Testis (tissue), 5 donors: ENCODE measurements at places on chromosomes 3 and 15. TPM values are rescaled to one million over a fixed set of nuclear protein-coding genes. Genes with fewer than 3 reads are reported as not detected.

Gene CFAP91
- 58.0 TPM for polyA plus RNA-seq

Gene GOLGA6L7
- 15.7 TPM for polyA plus RNA-seq

Gene FGF12
- 3.3 TPM for polyA plus RNA-seq

Gene NANOGP8
- 1.1 TPM for polyA plus RNA-seq

GRCh38 chr3:23041918-23042696, 161.0 kb upstream of the UBE2E2 start:
- no peak for DNase-seq
- no peaks in the 10 kb centered on the region for H3K36me3 ChIP-seq
- H3K27me3 ChIP-seq, result no peaks in the 10 kb centered on the region

- H3K4me3 ChIP-seq, result no peak overlapping the region
- no peaks in the 10 kb centered on the region for H3K27me3 ChIP-seq
- no peak overlapping the region for H3K27ac ChIP-seq
- DNase-seq, result no peak
- no peaks in the 10 kb centered on the region for H3K4me1 ChIP-seq
- H3K36me3 ChIP-seq, result no peaks in the 10 kb centered on the region
These were observed 9.7 kb downstream of the TTC23 start for GRCh38 chr15:99239545-99240198.

GRCh38 chr3:110933821-110934426, 137.7 kb upstream of the NECTIN3 start:
- H3K27ac ChIP-seq, result no peak overlapping the region
- DNase-seq, result no peak
- H3K4me3 ChIP-seq, result no peak overlapping the region
- H3K27me3 ChIP-seq, result no peaks in the 10 kb centered on the region
- no peaks in the 10 kb centered on the region for H3K4me1 ChIP-seq

- no peaks in the 10 kb centered on the region for H3K36me3 ChIP-seq
- DNase-seq, result no peak
- no peak overlapping the region for H3K4me3 ChIP-seq
- no peaks in the 10 kb centered on the region for H3K27me3 ChIP-seq
- no peak overlapping the region for H3K27ac ChIP-seq
These were observed 47.3 kb upstream of the THRB start for GRCh38 chr3:24541935-24542334.

DNA sequence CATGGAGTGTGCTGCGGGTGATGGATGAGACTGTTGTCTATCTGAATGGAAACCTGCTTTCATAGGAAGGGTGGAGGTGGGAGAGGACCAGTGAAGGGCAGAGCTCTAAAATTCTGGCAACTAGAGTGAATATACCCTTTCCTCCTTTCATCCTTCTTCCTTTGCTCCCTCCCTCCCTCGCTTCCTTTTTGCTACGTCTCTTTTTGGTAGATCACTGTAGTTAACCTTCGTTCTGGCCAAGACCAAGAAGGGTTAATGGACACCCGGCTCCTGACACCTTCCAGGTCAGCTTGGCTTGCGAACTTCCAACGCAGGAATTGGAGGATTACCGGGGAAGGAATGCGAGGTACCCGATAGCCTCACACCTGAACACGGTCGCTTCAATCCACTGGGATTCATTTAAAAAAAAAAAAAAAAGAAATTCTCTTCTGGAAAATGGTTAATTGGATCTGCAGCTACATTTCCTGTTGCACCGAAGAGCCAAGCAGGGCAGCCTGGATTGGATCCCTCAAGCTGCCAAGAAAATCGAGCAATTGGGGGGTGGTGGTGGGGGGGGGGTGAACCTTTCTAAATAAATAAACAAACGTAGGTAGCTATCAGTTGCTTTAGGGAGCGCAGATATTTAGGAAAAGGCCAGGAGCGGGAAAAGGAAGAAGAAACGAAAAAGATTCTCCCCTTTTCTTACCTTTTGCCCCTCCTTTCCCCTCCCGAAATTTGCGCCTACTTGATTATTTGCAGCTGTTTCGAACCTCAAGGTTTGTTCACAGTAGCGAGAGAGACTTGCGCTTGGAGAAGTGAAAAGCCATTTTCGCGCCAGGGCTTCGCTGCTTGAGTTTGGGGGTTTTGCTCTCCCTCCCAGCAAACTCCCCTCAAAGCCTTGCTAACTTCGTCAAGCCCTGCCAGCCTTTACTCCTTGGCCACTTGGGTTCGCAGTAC, 9.5 kb upstream of the NR2F2 start:
- no peaks in the 10 kb centered on the region for H3K36me3 ChIP-seq
- H3K27me3 ChIP-seq, result no peaks in the 10 kb centered on the region
- H3K4me1 ChIP-seq, result no peaks in the 10 kb centered on the region
- H3K27ac ChIP-seq, result peak overlapping the region; percentile 91
- no peak for DNase-seq
- peak overlapping the region; percentile 49 for H3K4me3 ChIP-seq

DNA sequence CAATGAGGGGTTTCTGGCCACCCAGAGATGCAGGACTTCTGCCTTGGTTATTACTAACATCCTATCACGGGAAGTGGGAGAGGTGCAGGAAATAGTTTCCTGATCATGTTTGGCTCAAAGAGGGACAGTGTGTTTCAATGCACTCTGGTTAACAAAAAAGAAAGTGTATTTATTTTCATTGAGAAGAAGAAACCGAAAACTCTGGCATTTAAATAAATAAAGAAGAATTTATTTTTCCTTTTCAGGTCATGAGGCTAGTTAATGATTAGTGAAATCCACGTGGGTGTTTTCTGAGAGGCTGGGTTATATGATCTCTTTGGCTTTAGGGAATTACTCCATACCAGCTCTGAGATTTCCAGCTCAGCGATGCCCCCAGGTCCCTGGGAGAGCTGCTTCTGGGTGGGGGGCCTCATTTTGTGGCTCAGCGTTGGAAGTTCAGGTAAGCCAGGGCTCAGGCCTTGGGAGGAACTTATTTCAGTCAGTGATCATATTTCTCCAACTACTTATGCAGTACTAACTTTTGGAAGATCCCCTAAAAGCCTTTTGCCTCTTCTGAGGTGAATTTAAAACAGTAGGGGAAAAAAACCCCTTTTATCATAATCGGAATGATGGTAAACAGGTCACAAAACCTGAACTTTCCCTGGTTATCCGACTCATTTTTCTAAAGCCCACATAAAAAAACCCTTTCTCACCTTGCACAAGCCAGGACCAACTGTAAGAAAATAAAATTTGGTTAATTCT, at the start of gene PLA1A:
TSS of gene PLA1A (plus strand) at position 338 of the 741 bp plus-strand sequence. CDS start at position 367, 29 bp downstream.
- no peak within 1 kb of the TSS for H3K4me3 ChIP-seq
- peak within 1 kb of the TSS; percentile 77 for H3K27ac ChIP-seq
- no peaks in the 10 kb centered on the region for H3K4me1 ChIP-seq
- H3K27me3 ChIP-seq, result no peaks in the 10 kb centered on the region

- no peak overlapping the region for H3K4me3 ChIP-seq
- no peak overlapping the region for H3K27ac ChIP-seq
- DNase-seq, result no peak
- H3K27me3 ChIP-seq, result no peaks in the 10 kb centered on the region
- no peaks in the 10 kb centered on the region for H3K36me3 ChIP-seq
These were observed 32.3 kb upstream of the PROK2 start for GRCh38 chr3:71817262-71817661.

DNA sequence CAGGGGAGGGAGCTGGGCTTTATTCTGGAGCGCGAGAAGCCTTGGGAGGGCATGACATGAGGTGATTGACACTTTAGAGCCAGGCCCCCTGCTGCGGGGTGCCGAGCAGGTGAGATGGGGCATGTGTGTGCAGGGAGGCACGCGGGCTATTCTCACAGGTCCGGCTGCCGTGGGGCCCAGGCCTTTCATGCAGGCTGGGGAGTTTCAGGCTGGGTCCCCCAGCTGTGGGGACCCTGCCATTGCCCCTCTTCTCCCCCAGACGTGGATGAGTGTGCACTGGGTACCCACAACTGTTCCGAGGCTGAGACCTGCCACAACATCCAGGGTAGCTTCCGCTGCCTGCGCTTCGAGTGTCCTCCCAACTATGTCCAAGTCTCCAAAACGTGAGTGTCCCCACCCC, 87.3 kb downstream of the FBLN2 start:
- H3K27ac ChIP-seq, result no peak overlapping the region
- DNase-seq, result no peak
- H3K4me1 ChIP-seq, result no peaks in the 10 kb centered on the region
- H3K27me3 ChIP-seq, result no peaks in the 10 kb centered on the region
- no peak overlapping the region for H3K4me3 ChIP-seq

DNA sequence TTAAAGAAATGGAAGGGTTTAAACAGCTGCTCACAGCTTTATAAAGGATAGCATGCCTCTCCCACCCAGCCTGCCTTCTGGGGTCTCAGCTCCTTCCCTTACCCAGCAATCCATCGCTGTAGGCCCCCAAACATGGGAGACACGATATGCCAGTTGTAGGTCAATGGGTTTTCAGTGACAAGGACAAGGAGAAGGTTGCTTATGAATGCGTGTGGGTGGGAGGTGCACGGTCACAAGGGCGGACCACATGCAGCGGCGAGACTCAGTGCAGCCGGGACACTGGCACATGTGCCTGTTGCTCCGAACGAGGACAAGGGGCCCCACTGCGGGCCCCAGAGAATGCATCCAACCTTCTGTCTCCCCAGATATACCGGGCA, 67.0 kb downstream of the MGLL start:
- no peaks in the 10 kb centered on the region for H3K27me3 ChIP-seq
- no peaks in the 10 kb centered on the region for H3K36me3 ChIP-seq
- no peak overlapping the region for H3K4me3 ChIP-seq

GRCh38 chr15:39925112-39925842, 5.2 kb upstream of the GPR176 start:
- no peak overlapping the region for H3K27ac ChIP-seq
- no peak for DNase-seq
- no peak overlapping the region for H3K4me3 ChIP-seq

DNA sequence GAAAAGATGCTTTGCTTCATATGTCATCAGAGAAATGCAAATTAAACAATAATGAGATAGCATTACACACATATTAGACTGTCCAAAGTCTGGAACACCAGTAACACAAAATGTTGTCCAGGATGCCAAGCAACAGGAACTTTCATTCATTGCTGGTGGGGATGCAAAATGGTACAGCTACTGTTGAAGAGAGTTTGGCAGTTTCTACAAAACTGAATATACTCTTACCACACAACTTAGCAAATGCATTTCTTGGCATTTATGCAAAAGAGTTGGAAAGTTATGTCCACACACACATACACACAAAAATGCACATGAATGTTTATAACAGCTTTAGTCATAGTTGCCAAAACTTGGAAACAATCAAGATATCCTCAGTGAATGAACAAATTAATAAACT, 195.2 kb upstream of the MME start:
- no peak for DNase-seq
- no peaks in the 10 kb centered on the region for H3K27me3 ChIP-seq
- H3K36me3 ChIP-seq, result no peaks in the 10 kb centered on the region
- no peak overlapping the region for H3K4me3 ChIP-seq
- no peaks in the 10 kb centered on the region for H3K4me1 ChIP-seq
- no peak overlapping the region for H3K27ac ChIP-seq

- H3K36me3 ChIP-seq, result no peaks in the 10 kb centered on the region
- no peaks in the 10 kb centered on the region for H3K27me3 ChIP-seq
- no peak for DNase-seq
- no peaks in the 10 kb centered on the region for H3K4me1 ChIP-seq
These were observed 124.1 kb upstream of the CHRM5 start for GRCh38 chr15:33844186-33844585.

DNA sequence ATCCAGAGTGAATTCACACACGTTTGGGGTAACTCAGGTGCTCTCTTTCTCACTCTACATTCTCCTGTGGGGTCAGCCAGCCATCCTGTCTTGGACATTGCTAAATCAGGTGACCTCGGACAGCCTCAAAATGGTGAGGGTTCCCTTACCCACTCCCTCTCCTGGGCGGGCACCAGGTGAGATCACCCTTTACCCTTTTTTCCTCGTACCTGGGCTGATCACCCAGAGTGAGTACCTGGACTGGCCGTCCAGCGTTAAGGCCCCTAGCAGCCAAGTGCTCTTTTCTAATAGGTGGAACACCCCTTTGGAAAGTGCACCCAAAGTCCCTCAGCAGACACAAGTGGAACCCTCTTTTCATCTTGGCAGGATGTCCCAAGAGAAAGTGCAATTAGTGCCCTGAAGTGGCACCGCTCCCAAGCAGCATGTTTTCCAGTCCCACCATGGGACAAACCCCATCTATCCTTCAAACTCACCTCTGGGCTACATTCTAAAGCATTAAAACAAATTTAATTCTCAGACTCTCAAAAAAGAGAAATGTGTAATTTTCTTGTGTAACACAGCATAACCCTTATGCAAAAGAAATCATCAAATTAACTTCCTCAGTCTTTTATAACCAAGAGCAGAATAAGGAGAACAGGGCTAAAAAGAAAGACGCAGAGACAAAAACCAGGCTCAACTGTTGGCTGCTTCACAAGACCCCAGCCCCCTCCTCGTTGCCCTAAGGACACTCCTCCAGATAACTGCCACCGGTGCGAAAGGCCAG, 20.7 kb downstream of the TRANK1 start:
- no peak overlapping the region for H3K4me3 ChIP-seq
- H3K27ac ChIP-seq, result no peak overlapping the region
- no peaks in the 10 kb centered on the region for H3K4me1 ChIP-seq
- no peaks in the 10 kb centered on the region for H3K36me3 ChIP-seq

- DNase-seq, result no peak
- H3K4me3 ChIP-seq, result no peak overlapping the region
- peaks cover 11% of the 10 kb centered on the region for H3K4me1 ChIP-seq
- H3K27ac ChIP-seq, result no peak overlapping the region
- no peaks in the 10 kb centered on the region for H3K27me3 ChIP-seq
- no peaks in the 10 kb centered on the region for H3K36me3 ChIP-seq
These were observed 97.5 kb downstream of the RFTN1 start for GRCh38 chr3:16415911-16416476.

DNA sequence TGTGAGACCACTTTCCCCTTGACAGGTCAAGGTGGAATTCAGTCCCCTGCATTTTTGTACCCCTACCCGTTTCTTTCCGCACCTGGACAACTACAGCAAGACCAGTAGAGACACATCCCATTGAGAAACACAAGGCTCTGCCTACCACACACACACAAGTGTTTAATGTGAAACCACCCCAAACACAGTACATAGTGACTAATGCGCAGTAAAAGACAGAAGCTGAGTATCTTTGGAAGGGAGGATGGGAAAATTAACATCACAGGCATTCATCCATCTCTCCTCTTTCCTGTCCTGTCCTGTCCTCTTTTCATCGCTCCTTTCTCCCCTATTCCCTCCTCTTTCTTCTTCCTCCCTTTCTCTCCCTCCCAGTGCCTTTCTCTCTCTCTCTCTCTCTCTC, 64.8 kb downstream of the SCN11A start:
- no peaks in the 10 kb centered on the region for H3K4me1 ChIP-seq
- no peak overlapping the region for H3K27ac ChIP-seq
- no peak for DNase-seq
- H3K4me3 ChIP-seq, result no peak overlapping the region
- H3K36me3 ChIP-seq, result no peaks in the 10 kb centered on the region
- no peaks in the 10 kb centered on the region for H3K27me3 ChIP-seq

DNA sequence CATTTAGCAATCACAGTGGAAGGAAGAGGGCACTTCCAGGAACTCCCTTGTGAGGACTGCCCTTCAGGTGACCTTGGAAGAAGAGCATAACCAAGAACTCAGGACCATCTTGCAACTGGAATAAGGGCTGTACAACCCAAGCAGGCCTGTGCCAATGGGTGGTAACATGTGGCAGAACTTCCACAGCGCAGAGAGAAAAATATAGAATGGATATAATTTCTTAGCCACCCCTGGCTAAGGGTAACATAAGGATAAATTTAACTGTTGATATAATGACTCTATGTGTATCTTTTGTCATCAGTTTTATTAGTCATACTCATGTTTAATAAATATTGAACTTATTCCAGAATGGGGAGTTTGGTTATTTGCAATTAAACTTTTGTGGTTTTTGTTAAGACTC, 13.4 kb upstream of the MFSD1 start:
- no peak overlapping the region for H3K4me3 ChIP-seq
- H3K4me1 ChIP-seq, result no peaks in the 10 kb centered on the region
- no peak for DNase-seq
- H3K27ac ChIP-seq, result no peak overlapping the region

GRCh38 chr3:16073203-16073602, 101.3 kb upstream of the GALNT15 start:
- no peaks in the 10 kb centered on the region for H3K36me3 ChIP-seq
- no peaks in the 10 kb centered on the region for H3K27me3 ChIP-seq
- no peak overlapping the region for H3K27ac ChIP-seq
- H3K4me3 ChIP-seq, result no peak overlapping the region
- DNase-seq, result no peak
